NCI-H2171 (cell line): ENCODE measurements at places on chromosomes 7 and 10.
A peak's percentile ranks its signal among the peaks of the same experiment; 100 is the strongest.

GRCh38 chr7:125681508-125681907 is 751.9 kb upstream of the POT1 start:
- DNase-seq = no peak

DNA sequence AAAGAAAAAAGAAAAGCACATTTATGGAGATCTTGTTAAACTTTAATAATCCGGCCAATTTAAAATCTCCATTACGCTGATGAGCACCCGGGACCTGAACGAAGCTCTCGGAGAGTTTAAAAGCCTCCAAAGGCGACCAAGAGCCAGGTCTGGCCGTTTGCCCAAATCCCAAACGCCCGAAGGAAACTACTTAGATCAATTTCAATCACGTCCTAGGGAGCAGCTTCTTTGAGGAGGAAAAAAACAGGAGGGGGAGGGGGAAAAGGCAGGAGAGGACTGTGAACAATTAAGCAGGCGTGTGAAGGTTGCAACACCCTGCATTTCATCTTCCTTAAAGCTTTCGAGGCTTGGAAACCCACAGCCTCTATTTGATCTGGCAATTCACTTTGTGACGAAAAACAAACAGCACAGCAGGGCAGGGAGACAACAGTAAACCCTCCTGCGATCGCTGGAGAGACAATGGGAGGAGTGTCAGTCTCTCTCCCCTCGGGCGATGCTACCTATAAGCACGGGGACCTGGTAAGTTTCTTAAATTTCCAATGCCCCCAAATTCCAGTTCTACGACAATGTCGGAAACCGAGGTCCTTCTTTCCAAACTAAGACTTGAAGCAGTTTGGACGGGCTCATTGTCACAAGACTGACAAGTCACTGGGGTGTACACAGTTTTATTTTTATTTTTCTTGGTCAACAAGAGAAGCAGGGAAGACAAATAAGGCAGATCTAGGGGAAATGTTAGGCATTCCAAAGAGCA is 1.2 kb downstream of the KLF6 start:
- peak; percentile 20 for DNase-seq

GRCh38 chr10:55668326-55668922 is 692.6 kb downstream of the ZWINT start:
- no peak for DNase-seq

DNA sequence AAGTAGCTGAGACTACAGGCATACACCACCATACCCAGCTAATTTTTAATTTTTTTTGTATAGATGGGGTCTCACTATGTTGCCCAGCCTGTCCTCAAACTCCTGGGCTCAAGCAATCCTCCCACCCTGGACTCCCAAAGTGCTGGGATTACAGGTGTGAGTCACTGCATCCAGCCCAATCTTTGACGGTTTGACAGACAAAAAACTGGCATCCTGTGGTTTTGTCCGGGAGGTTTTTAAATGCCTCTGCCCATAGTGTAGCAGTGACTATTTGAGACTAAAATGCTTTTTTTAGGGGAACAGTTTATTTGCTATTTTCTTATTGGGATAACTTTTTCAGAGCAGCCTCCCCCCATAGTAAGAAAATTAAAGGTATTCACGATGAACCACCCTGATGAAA is 523.7 kb upstream of the GALNT17 start:
- DNase-seq = no peak
